ENCODE measurements at places on chromosomes 1 and 21. TPM values are rescaled to one million over a fixed set of nuclear protein-coding genes. Genes with fewer than 3 reads are reported as not detected.

DNA sequence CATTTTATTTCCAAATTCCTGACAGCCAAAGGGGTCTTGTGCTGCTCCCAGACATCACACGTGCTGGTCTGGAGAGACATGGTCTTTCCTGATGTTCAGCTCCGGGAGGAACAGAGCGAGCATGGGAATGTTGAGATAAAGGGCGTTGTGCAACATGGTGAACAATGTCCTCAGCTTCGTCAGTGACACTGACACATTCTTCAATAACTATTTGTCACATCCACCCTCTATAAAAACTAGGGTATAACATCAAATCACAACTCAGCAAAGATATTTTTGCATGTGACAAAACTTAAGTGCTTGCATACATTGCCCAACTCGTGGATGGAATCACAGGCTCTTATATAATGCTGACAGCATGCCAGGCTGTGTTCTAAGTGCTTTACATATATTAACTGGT lies 42.4 kb upstream of the GRHL3 start:
- no peak for DNase-seq

GRCh38 chr1:116312681-116313069 lies 60.4 kb upstream of the ATP1A1 start:
- peak; percentile 35 for DNase-seq

DNA sequence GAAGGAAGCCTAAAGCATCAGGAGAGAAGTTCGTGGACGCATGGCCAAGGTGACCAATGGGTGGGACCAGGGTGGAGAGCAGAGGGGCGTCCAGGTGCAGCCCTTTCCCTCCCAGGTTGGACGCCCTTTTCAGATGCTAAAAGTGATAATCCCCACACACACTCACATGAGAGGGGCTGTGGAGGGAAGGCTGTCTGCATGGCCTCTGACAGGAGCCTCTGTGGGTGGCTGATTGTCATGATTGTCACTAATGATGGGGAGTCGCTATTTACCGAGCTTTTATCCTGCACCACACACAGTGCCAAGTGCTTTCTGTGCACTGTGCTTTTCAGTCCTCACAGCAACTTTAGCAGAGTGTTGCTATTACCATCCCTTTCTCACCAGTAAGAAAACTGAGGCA lies 27.1 kb upstream of the C1QA start:
- no peak for DNase-seq

GRCh38 chr1:32068957-32069588 lies 3.7 kb upstream of the TMEM39B start:
- DNase-seq: no peak

GRCh38 chr1:183234660-183235476 lies 48.8 kb downstream of the LAMC2 start:
- DNase-seq: no peak

Gene BTG2
- total RNA-seq: 70.2 TPM
